ENCODE measurements at places on chromosomes 7 and 10.

DNA sequence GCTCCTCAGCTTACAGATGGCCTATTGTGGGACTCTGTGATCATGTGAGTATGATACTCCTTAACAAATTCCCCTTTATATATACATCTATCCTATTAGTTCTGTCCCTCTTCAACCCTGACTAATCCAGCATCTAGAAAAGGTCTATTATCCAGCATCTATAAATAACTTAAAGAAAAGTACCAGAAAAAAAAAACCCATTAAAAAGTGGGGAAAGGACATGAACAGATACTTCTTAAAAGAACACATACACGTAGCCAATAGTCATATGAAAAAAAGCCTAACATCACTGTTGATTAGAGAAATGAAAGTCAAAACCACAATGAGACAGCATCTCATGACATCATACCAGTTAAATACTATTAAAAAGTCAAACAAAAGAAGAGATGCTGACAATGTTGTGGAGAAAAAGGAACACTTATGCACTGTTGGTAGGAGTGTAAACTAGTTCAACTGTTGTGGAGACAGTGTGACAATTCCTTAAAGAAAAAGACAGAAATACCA is 549.5 kb upstream of the GRM3 start:
- no peak for DNase-seq

GRCh38 chr10:113693348-113693747 is 13.6 kb downstream of the CASP7 start:
- DNase-seq = no peak

DNA sequence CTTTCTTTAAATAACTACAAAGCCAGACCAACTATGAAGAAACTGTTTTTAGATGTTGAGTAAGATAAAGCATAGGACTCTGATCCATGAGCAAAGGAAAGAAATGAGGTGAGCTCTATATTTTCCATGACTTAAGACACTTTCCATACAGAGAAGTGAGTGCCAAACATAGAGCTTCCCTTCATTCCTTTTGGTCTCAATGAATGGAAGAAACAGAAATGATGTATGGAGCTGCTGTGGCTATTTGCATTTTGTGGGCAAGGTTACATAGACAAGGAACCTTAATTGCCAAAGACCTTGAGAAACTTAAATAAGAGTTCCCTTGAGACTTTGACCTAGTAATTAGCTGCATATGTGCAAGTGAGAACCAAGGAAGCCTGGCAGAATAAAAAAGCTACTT is 1152.2 kb downstream of the XPNPEP1 start:
- DNase-seq = no peak

- DNase-seq = no peak
These were observed 627.9 kb upstream of the FOXK1 start for GRCh38 chr7:4054158-4054557.

- no peak for DNase-seq
These were observed 161.2 kb downstream of the ZNF33B start for GRCh38 chr10:42477170-42477569.

GRCh38 chr7:48150086-48150485 is 21.2 kb upstream of the ABCA13 start:
- DNase-seq = no peak

DNA sequence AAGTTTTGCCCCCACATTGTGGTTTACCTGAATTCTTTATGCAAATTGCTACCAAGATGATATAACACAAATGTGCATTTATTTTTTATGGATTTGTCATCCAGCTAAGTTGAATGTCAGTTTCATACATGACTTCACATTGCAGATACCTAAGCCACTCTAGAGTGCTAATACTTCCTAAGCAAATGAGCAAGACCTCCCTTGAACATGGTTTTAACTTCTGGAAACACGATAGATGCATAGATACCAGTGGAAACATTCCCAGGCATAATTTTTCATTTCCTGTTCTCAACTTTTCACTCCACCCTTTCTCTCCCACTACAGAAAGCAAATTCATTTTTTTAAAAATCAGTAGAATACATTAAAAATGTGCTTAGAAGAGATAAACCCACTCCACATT is 20.3 kb downstream of the GOT1 start:
- no peak for DNase-seq

GRCh38 chr7:6513541-6513940 is 37.7 kb downstream of the GRID2IP start:
- DNase-seq = no peak

DNA sequence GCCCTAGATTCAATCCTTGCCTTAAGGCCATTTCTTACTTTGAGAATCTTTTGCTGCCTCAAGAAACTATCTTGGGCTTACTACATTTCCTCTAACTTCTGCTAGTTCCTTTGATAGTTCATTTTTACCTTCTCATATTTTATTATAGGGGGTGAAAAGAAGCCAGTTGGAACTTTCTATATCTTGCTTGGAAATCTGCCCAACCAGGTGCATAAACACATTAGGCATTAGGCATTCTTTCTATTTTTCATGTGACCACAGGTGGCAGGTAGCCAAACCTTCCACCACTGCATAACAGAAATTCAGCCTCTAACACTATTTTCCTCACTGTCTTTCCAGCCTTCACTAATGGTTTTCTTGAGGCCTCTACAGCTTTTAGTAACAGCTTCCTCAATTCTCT is 300.0 kb upstream of the SP8 start:
- no peak for DNase-seq

DNA sequence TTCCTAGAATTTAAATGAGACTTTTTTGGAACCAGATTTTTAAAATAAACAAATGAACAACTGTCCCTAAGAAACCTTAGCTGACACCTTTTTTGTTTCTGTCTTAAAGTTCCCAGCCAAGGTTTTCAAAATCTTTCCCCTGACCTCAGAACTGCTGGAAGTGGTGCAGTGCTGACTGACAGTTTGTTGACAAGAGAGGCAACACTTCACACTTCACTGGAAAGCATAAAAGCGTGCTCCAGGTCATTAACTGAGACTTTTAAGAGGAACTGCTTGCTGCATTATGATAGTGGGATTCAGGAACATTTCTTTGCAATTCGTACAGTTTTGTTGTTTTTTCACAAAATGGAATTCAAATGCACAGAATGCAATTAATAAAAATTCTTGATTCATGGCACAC is 36.2 kb downstream of the SYPL1 start:
- DNase-seq = no peak

DNA sequence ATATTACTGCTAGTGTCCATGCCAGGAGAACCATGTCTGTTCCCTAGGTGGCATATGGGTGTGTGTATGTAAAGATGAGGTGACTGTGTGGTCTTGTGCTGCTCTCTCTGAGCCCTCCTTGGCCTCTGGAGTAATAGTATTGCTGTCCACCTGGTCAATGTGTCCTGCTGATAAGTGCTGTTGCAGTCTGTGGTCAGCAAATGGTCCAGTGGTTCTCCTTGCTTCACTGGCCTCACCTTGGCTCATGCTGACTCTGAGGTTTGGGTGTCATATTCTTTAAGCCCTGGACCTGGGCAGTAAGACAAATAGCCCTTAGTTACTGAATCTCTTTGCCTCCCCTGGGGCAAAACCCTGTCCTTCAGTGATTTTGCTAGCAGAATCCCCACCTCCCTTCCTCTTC is 56.8 kb downstream of the TPST1 start:
- no peak for DNase-seq

DNA sequence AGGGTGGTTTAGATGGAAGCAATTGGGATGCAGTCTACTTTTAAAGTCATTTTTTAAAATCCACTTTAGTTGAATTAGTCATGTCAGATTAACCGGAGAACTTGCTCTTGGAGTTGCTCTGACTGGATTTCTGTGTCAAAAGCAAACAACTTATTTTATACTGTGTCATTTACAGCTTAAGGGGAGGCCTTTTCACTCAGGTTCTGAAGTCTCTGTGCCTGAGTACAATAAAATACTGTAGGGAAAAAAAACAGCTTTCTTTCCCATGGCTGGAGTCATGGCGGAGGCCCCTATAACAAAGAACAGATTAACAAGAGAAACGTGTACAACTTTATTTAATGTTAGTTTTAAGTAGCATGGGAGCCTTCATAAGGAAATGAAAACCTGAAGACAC is 39.2 kb upstream of the MSRB2 start:
- DNase-seq = no peak

GRCh38 chr7:101688183-101688831 is 59.2 kb upstream of the MYL10 start:
- DNase-seq = peak; percentile 67

- no peak for DNase-seq
These were observed 974 bp downstream of the KIF11 start for GRCh38 chr10:92593619-92594588.

DNA sequence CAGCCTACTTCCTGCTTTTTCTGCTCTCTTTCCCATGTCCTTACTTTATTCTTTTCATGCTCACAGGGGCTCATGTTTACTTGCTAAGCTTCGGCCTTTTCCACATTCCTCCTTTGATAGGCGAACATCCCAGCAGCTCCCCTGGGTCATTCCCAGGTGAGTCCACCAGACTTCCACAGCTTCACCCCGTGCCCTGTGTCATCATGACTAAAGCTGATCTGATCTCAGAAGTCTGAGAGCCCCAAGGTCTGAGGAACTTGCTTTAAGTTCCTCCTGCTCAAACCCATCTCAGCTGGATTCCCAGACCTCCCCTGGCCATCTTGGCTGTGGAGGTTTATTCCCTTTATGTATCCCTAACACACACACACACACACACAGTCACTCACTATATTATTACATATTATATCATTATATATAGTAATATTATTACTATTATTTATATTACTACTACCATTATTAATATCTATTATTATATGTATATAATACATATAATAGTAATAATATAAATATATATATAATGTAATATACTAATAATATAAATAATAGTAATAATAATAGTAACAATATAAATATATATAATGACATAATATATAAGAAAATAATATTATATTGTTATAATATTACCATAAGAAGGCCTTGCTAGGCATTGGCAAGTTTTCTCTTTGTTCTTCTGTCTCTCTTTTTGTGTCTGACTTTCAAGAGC is 295.9 kb downstream of the PTEN start:
- DNase-seq = no peak

- no peak for DNase-seq
These were observed 20.6 kb downstream of the PALD1 start for GRCh38 chr10:70498970-70499835.

DNA sequence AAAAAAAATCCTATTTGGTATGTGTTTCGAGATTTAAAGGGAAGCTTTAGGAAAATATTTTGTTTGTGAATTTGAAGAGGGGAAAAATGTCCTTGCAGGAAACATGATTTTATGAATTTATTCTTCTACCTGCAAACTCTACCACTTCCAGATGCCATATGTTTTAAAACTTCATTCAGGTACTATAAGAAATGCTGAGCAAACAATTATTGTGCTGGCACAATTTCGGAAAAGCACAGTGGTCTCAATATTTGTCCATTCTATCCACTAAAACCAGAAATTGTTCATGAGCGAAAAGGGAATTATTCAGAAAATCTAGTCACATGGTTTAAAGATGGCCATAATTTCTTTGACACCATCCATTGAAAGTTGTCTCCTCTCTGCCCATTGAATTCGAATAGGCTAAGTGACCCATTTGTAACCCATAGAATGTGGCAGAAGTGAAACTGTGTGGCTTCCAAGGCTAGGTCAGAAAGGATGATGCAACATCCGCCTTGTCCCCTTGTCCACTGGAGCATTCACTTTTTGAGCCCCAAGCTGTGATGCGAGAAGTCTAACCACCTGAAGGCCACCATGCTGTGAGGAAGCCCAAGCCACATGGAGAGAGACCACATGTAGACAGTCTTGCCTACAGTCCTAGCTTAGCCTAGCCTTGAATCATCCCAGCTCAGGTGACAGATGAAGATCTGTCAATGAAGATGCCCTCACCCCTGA is 189.8 kb upstream of the PRKCQ start:
- DNase-seq = no peak

- no peak for DNase-seq
These were observed 23.1 kb downstream of the TYW1 start for GRCh38 chr7:67019562-67020390.

DNA sequence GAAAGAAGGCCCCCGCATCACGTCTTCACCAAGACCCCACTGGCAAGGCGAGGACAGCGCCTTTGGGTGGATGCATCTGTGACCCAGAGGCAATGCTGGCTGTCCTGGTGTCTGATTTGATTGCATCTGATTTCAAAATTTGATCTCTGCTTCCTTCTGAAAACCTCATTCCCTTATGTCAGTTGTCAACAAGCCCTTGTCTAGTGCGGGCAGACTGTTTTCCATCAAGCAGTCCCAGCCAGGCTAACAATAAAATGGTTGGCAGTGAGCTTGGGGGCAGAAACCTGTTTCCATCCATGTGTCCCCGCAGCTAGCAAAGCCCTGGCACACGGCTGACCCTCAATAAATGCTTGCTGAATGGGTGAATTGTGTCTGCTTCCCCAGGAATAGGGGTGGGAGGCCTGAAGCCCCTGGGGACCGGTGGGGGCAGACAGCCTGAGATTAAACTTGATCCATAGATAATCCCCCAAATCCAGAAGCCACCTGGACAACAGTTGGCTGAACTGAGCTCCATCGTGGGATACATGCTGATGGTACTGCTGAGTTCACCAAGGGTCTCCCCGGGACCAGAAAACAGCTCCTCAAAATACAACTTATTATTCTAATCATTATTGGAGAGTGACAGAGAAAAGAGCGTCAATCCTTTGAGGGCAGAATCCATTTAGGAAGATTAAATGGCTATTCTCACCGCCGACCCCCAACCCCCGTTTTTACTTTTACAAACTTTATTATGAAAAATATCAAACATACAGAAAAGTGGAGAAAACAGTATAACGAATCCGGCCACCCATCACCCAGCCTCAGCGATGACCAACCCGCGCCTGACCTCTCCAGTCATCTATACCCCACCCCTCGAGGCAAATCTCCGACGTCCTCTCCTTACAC is 912 bp upstream of the DUSP5 start:
- no peak for DNase-seq

- DNase-seq = no peak
These were observed 57.6 kb upstream of the CACUL1 start for GRCh38 chr10:118812393-118812740.

DNA sequence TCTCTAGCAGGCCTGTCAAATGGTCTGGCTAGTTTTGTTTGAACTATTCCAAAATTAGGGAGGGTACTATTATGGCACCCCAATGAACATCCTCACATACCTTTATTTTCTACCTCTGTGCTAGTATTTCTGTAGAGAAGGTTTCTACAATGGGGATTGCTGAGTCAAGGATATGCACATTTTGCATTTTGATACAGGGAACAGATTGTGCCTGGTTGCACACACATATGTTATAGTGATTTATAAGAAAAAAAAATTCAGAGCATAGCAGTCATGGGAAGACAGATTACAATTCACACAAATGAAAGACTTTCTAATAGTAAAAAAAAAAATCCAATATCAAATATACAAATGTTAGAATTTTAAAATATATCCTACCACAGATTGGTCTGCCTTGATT is 14.1 kb upstream of the NRBF2 start:
- DNase-seq = no peak

- no peak for DNase-seq
These were observed 56.7 kb downstream of the VSTM4 start for GRCh38 chr10:49058463-49059255.

DNA sequence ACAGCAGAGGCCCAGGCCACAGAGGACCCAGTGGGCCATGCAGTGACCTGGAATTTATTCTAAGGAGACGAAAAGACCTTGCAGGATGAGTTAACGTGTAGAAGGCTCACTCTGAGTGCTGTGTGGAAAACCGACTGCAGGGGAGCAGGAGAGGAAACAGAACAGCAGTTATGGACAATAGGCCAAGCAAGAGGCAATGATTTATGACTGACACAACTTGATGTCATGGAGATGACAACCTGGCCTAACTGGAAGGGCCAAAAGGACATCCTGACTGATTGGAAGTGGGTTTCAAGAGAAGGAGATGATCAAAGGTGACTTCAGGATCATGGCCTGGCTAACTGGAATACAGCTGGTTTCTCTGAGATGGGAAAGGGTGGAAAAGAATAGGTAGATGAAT is 70.2 kb upstream of the RAPGEF5 start:
- no peak for DNase-seq

Measured in activated CD4-positive, alpha-beta T cell treated with anti-CD3 and anti-CD28 coated beads, Interleukin-2, amount 50 U/mL, for 24 hours (primary cell).